Glomerular endothelial cell (primary cell): ENCODE measurements at places on chromosomes 3 and 15. TPM values are rescaled to one million over a fixed set of nuclear protein-coding genes. Genes with fewer than 3 reads are reported as not detected.

DNA sequence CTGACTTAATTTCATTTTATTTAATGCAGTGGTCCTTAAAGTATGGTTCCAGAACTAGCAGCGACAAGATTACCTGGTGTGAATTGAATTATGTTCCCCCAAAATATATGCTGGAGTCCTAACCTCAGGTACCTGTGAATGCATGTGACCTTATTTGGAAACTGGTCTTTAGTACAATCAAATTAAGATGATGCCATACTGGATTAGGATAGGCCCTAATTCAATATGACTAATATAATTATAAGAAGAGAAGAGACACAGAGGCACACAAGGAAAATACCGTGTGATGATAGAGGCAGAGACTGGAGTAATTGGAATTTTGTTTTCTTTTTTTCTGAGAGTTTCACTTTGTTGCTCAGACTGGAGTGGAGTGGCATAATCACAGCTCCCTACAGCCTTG lies 12.6 kb upstream of the SPATA16 start:
- no peak for DNase-seq

ZBTB47 gene
- total RNA-seq = 19.1 and 24.3 TPM in 2 replicates

CNBP gene
- total RNA-seq = 184 and 187 TPM in 2 replicates

DNA sequence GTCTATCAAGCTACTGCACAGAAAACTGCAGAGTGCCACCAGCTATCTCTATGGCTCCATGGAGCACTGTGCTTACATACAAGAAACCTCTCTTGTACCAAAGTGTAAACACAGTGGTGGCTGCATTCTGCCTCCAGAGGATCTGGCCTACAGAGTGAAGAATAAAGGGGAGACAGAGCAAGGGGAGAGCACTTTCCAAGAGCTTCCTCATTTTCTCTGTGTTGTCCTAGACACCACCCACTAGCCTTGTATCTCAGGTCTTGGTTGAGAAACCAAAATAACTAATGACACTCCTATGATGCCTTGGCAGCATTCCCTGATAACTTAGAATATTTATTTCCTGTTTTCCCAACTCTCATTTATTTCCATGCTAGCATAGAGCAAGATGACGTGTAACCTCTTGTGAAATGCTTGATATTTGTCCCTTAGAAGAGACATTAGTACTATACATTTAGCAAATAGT lies 56.9 kb upstream of the PHLDB2 start:
- DNase-seq = peak; percentile 67

GRCh38 chr3:156483961-156484787 lies 70.7 kb downstream of the SSR3 start:
- DNase-seq = no peak

- DNase-seq = no peak
Measured at GRCh38 chr15:27046880-27047279, 75.9 kb downstream of the GABRG3 start.

GRCh38 chr3:139466360-139466759 lies 10.0 kb downstream of the RBP2 start:
- DNase-seq = no peak

GABRR3 gene
- not detected in 2 replicates for total RNA-seq

CELSR3 gene
- 1.1 and 2.2 TPM in 2 replicates for total RNA-seq

DNA sequence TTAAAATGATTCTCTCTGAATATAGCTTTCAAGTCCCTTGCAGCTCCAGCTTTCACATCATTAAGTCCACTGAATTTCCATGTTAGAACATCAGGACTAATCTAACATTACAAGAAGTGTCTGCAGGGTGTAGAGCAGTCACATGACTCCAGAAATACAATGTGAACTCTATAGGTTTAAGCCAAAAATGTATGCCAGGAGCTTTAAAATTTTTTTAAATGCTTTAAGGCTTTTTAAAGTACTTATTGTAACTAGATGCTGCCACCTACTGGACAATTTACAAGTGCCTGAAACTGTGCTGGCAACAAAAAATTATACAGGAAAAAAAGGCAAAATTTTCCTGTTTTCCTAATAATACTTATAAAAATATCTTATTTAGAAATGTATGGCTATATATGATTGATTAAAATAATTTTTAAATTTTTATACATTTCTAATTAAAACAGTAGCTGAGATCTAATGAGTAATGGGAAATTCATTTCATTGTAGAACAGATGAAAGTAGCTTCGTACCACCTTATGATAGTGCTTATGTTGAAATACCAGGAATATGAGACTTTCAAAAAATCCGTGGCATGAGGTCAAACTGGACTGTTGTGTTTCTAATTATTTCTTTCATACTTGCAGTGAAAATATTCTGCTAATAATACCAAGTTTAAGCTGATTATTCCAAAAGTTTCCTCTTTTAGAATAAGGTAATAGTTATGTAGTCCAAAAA lies 25.7 kb downstream of the FSIP1 start:
- DNase-seq = peak; percentile 62

GRCh38 chr3:152104847-152105415 lies 163.8 kb upstream of the MBNL1 start:
- DNase-seq = no peak

GRCh38 chr15:94834000-94834399 lies 602.6 kb downstream of the MCTP2 start:
- DNase-seq = no peak

GRCh38 chr15:67124911-67125588 lies 59.6 kb downstream of the SMAD3 start:
- DNase-seq = no peak

DNA sequence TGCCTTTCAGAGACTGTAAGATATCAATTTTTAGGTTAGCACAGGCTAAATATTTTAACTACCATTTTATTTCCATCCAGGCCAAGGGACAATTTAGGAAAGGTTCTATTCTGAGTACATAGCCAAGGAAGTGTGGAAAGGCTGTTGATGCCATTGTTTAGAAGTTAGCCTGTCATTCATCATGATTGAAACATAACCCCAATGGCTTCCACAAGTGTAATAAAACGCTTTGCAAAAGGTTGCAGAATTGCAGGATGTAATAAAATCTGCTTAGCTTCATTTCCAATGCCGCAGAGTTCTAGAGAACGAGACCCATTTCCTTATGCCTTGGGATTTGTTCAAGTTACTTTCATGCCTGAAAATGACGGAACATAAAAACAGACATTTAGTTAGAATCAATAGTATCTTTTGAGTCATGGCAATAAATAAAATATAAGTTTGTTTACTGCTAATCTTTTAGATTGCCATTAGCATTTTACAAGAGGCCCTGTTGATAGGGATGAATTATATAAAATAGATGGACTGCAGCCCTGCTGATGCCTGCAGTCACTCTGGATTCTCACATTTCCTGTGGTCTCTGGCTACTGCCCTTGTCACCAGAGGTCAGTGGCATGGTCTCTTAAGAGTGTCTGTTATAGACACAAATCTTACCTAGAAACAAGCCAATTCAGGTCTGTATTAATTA lies 678.2 kb upstream of the CFAP20DC start:
- DNase-seq = no peak

DNA sequence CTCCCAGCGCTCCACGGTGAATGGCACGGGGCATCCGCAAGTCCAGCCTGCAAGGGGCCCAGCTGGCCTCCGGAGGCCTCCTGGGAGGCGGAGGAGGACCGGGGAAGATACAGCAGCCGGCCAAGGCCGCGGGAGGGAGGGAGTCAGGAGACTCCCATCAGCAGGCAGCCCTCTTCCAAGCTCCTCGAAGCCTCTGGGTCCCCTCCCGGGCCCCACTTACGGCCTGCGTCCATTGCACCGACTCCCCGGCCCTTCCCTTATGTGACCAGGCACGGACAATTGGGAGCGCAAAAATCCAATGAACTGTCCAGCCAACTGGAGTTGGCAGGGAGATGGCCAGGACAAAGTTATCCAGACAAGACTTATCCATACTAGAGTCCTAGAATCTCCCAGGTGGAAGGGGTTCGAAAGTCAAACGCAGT lies 668 bp downstream of the MFGE8 start:
- no peak for DNase-seq

DNA sequence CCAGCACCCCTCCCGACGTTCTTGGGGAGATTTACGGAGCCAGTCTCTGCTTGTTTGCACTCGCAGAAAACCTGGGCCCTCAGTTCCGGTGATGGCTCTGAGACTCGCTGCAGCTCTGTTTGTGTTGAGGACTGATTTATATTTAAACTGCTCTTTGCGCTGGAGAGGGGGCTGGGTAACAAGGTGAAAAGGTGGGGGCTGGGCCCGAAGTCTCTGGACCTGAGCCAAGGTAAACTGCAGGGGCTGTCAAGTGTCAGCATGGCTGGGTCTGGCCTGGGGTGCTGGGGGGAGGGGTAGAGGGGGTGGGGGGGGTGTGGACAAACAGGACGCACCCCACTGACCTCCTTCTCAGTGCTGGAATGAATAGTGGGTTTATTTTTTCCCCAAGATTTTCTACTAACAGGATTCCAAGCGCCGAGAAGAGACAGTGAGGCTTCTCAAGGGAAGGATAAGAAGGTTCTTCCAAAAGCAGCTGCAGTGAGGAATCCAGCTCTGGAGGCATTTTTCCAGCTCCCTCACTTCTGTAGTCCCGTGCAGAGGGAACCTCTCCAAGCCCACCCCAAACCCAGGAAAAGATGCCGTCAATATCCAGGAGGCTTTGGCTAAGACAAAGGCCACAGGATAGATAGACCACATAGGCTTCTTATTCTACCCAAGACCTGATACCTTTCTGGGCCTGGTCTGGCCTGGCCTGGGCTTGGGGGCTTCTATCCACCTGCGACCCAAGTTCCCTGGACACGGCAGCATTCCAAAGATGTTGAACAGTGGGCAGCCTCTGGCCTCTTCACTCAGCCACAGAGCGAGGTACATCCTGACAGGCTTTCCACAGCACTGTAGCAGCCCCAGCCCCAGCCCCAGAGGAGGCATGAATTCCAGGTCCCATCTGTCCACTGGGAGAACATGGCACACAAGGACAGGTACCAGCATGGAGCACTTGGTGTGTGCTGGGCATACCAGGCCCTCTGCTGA lies 938 bp upstream of the SLCO2A1 start:
- DNase-seq = no peak

LEO1 gene
- total RNA-seq = 20.1 and 30.6 TPM in 2 replicates

DNA sequence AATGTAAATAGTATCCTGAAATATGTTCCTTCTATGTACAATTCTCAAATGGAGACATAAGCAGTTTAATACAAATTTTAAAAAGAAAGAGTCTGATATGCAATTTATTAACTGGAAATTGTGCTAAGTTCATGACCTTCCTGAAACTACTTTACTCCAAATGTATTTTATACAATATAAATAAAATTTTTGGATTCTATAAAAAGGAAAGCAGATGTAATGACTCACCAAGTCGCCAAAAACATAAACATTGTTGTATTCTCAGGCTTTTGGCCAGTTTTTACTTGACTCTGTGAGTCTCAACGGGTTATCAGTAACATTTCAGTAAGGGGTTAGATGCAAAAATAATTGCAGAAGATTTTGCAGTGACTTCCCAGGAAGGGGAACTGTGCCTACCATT lies 948.2 kb downstream of the EPHA3 start:
- DNase-seq = no peak

HRG gene
- total RNA-seq = not detected in 2 replicates

DNA sequence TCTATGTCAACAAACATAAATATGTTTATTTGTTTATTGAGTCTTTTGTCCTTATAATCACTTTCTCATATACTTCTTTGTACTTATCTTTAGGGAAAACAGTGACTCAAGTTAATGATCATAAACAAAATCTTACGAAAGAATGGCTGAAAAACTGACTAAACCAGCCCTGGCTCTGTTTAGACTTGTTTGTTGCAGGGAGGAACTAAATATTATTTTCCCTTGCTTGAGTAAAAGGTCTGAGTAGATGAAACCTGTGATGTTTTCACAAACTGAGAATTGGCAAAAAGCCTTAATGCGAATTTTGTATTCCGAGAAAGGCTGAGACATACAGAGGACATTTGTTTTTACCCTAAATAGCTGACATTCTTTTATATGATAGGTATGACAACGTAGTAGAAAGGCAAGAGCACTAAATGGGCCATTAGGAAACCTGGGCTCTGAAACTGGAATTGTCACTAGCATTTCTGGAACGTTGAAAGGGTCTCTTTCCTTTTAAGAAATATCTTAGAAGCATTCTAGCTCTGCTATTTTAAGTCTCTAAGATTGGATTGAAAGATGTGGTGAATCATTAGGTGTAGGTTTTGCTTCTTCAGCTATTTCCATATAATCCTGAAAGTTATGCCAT lies 18.2 kb upstream of the CLDN16 start:
- DNase-seq = no peak

SPESP1 gene
- total RNA-seq = 0.92 and 1.5 TPM in 2 replicates

GRCh38 chr3:183513046-183513706 lies 42.3 kb downstream of the KLHL6 start:
- no peak for DNase-seq

GRCh38 chr3:32432711-32433530 lies 41.3 kb downstream of the CMTM7 start:
- DNase-seq = no peak

DNA sequence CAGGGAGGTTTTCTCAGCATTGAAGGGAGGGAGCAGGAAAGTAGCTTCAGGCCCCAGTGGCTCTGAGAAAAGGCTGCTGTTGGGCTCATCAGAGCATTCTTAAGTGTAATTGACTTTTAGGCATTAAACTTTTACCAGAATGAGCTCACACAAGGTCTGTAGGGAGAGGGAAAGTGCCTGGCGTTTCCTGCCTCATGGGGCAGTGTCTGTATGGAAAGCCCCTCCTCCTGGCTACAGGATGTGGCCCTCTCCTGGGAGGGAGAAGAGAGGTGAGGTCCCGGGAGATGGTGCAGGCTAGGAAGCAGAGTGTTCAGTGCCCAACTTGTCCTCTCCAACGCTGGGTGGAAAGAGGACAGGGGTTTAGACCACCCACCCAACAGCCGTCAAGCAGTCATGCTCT lies 21.3 kb upstream of the SCN10A start:
- no peak for DNase-seq

LMAN1L gene
- 0.64 TPM in 1 of 2 replicates, not detected in the other for total RNA-seq

DNA sequence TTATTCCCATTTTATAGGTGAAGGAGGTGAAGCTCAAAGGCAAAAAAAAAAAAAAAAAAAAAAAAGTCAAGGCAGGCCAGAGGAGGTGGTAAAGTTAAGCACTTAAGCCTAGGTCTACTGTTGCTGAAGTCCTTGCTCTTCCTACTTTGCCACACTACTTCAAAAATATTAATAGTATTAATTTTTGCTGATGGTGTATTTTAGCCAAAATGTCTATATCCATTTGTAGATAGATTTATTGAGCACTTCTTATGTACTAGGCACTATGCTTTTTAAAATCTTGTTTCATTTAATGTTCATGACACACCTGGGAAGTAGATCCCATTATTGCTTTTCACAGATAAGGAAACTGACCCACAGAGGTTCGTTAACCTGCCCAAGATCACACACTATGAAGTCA lies 247.1 kb upstream of the P2RY1 start:
- no peak for DNase-seq
